ENCODE measurements at places on chromosomes 6 and 20.

GRCh38 chr6:16388488-16388887 lies 150.1 kb downstream of the GMPR start:
- DNase-seq, result no peak

GRCh38 chr6:17472653-17473183 lies 79.3 kb downstream of the CAP2 start:
- DNase-seq, result no peak

DNA sequence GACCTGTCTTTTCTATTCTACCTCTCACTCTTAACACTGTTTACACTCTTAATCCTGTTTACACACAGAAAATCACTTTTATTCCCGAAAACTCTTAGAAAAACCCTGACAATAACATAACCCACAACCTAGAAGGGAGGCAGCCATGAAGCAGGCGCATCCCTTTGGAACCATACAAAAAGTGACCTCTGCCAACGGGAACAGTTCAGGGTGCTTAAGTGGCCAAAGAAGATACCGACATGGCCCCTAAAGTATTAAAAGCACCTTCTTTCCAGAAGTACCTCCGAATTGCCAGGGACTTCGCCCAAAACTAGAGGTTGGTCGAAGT lies 490 bp downstream of the MMUT start:
- DNase-seq, result peak; percentile 0

DNA sequence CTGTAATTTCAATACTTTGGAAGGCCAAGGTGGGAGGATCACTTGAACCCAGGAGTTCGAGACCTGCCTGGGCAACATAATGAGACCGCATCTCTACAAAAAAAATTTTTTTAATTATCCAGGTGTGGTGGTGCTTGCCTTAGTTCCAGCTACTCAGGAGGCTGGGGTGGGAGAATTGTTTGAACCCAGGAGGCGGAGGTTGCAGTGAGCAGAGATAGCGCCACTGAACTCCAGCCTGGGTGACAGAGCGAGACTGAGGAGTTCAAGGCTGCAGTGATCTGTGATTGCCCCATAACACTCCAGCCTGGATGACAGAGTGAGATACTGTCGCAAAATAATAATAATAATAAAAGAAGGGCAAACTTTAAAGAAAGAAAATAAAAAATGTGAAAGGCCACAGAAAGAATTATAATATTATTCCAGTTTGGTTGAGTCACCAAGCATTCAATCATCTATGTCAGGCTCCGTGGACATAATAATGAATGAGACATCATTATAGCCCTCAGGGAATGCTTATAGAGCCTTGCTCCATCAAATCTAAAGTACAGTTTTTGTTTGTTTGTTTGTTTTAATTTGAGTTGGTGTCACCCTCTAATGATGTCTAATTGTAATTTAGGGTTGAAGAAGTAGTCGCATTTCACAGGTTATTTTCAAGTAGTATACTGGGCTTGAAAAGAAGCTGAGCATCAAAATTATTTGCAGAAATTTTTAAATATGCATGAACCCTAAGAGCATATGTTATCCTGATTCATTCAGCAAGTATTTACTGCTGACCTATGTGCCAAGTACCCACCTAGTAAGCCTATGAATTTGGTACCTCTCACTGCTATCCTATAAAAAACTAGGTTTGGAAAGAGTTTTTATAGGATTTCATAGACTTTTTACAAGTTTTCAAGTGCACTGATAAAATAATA lies 15.1 kb downstream of the GLYATL3 start:
- no peak for DNase-seq

DNA sequence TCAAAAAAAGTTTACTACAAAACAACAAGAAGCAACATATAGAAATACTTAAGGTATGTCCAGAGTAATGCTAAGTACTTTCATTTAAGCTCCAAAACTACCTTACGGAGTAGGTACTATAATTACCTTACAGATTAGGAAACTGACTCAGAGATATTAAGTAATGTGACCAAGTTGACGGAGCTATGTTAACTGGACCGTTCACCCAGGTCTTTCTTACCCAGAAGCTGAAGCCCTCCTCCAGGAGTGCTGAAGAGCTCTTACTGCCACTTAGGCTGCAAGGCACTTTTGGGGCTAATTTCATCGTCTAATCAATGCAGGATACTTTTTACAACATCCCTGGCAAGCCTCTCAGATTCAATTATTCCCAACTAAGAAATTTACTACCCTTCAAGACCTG lies 123.7 kb downstream of the CHD6 start:
- no peak for DNase-seq

GRCh38 chr6:42783876-42784642 lies 2.2 kb downstream of the BICRAL start:
- peak; percentile 59 for DNase-seq

GRCh38 chr6:140661691-140662090 lies 1287.2 kb upstream of the CITED2 start:
- no peak for DNase-seq

DNA sequence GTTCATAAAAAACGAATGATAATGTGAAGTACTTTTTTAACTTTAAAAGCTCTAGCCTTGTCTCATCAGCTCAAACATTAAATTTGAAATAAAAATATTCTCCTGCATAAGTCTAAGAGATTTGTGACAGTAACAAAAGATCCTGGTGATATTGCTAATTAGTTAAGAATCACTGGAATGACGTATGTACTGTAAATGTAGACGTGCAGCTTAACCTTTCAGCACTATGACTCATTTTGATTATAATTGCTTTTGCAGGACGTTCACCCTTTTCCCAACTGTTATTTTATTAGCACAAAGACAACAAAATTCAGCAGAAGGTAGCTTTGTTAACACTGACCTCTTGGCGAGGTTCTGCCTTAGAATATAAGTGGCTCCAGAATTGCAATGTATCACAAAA lies 68.6 kb downstream of the TENT5A start:
- DNase-seq, result no peak

DNA sequence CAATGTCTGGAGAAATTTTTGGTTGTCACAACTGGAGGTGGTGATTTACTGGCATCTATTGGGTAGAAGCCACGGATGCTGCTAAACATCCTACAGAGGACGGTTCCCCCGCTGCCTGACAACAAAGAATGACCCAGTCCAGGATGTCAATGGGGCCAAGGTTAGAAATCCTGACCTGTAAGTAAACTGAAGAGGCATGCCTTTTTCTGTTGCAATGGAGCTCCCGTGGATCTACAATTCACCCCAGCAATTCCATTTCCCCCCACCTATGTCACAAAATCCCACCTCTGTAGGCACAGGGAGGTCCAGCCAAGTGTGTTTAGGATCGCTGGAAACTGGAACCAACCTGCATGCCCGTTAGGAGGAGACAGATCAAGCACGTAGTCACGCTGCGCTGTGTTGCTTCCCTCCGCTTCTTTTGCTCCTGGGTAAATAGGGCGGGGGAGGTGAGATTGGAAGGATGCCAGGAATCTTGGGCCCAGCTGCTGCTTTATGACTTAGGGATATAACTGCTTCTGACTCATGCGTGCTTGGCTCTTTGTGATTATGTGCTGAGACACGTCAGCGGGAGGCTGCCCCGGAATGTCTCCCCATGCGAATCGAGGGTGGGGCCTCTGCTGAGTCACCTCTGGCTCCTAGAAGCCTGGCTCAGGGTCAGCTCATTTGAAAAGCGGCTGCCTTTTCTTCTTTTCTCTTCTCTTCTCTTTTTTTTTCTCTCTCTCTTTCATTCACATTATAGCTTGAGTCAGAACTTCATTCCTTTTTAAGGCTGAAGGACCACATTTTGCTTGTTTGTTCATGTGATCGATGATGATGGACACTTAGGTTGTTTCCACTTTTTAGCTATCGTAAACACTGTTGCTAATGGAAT lies 12.4 kb upstream of the PEDS1 start:
- peak; percentile 58 for DNase-seq

DNA sequence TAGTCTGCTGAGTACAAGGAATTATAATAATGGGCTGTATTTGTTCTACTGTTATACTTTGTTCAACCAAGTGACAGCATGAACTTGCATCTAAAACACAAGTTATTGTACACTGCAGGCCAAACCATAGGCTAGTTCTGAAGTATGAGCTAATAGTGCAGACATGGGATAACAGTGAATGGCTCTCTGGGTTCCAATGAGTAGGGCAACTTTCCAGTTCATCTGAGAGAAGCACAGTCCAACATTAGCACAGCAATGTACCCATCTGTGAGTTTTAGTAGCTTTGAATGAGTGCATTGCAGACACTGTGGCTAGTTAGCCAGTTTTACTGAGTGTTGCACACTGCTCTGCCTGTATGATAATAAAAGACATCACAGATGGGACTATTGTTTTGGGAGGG lies 56.5 kb upstream of the FUT9 start:
- DNase-seq, result no peak

DNA sequence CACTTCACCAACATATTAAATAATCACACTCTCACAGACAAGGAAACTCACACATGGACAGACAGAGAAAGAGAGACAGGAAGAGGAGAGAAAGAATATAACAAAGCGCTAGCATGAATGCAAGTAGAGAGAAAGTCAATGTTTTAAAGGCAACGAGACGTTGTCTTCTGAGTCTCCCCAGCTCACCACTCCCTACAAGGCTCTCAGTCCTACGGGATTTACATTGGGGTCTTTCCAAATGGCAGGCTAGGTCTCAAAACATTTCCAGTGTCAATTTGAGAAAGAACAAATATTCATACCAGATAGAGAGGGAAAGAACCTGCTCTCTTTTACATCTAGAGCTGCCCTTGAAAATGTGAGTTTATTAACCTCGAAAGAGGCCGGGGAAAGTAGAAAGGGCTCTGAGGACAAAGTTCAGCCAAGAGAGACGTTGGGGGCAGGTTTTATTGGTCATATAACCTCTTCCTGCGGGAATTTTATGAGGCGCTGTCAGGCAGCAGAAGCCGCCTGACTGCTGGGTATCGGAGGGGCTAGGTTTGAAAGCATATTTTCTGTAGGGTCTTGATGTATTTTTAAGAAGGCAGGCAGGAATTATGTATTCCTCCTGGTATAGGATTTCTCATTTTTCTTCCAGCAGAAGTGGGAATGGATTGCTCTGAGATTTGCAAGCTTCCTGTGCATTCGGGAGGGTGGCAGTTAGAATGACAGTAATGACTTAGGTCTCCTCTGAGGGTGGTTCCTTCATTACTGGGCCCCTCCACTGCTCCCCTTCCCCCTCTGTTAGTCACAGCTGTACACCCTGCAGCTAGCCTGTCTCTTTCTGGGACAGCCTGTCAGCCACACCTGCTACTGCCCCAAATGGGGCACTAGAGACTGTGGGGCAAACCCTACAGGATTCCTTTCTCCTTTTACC lies 34.4 kb upstream of the KIF16B start:
- no peak for DNase-seq

DNA sequence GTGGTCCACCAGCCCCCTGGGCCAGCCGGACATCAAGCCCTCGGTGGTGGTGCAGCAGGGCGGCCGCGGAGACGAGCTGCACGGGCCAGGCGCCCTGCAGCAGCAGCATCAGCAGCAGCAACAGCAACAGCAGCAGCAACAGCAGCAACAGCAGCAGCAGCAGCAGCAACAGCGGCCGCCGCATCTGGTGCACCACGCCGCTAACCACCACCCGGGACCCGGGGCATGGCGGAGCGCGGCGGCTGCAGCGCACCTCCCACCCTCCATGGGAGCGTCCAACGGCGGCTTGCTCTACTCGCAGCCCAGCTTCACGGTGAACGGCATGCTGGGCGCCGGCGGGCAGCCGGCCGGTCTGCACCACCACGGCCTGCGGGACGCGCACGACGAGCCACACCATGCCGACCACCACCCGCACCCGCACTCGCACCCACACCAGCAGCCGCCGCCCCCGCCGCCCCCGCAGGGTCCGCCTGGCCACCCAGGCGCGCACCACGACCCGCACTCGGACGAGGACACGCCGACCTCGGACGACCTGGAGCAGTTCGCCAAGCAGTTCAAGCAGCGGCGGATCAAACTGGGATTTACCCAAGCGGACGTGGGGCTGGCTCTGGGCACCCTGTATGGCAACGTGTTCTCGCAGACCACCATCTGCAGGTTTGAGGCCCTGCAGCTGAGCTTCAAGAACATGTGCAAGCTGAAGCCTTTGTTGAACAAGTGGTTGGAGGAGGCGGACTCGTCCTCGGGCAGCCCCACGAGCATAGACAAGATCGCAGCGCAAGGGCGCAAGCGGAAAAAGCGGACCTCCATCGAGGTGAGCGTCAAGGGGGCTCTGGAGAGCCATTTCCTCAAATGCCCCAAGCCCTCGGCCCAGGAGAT lies 1.0 kb downstream of the POU3F2 start:
- no peak for DNase-seq

- no peak for DNase-seq
Measured at GRCh38 chr6:3489961-3490624, 33.2 kb upstream of the SLC22A23 start.

GRCh38 chr6:32968867-32969684 lies 682 bp downstream of the BRD2 start:
- DNase-seq, result peak; percentile 60

DNA sequence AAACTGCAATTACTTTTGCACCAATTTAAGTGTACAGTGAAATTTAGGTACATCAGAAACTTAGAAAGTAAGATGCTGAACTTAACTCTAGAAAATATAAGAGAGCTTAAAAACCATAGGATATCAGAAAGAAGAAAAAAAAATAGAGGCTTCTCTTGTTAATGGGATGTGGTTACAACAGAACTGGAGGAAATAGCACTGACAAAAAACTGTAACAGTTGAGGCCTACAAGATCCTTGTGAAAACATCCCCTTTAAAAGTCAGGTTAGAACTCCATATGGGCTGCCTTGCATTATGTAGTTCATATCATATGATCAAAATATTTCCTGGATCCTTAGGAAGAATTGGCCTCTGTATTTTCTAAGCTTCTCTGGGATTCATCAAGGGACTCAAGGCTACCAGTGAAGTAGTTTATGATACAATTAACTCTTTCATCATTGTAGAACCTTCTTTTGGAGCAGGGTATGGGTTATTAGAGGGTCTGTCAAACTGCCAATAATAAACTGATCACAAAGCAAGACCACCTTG lies 24.8 kb downstream of the MTCL3 start:
- no peak for DNase-seq

- DNase-seq, result no peak
Measured at GRCh38 chr20:51233345-51233744, 210.4 kb upstream of the KCNG1 start.

- no peak for DNase-seq
Measured at GRCh38 chr6:110714143-110714542, 101.1 kb downstream of the CDK19 start.

DNA sequence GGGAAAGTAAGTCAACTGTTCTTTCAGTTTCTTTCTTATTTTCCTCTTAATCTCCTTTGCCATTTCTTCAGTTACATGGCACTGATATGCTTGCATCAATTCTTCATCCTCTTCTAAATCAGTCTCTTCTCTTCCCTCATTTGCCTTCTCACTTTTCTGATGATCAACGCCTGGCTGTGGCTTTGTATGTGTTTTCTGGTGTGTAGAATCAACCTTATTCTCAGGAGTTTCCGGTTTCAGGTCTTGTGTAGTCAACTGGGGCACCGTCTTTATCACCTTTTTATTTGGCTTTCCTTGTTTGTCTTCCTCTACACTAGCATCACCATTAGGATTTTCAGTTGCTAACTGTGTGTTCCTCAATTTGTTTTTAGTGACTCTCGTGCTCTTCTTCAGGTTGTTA lies 31.6 kb downstream of the AHI1 start:
- no peak for DNase-seq

- no peak for DNase-seq
Measured at GRCh38 chr20:1336699-1337367, 7.9 kb upstream of the SDCBP2 start.

GRCh38 chr6:44261581-44261980 lies 3.8 kb downstream of the NFKBIE start:
- no peak for DNase-seq

GRCh38 chr20:17431621-17432364 lies 99.4 kb downstream of the BFSP1 start:
- DNase-seq, result peak; percentile 13

GRCh38 chr20:37745553-37745952 lies 51.7 kb downstream of the CTNNBL1 start:
- DNase-seq, result no peak

- no peak for DNase-seq
Measured at GRCh38 chr20:1010659-1011058, 8.5 kb upstream of the RSPO4 start.

Measured in CD4-positive, alpha-beta T cell treated with Interleukin-1 beta for 1 hour (primary cell).